Iris pigment epithelial cell (primary cell): ENCODE measurements at places on chromosomes 1 and 21.

GRCh38 chr1:184773762-184774320, 19.2 kb upstream of the EDEM3 start:
- no peak for DNase-seq

- DNase-seq, result peak; percentile 84
These were observed 25.6 kb upstream of the PLA2G2E start for GRCh38 chr1:19949016-19949415.

GRCh38 chr1:226627924-226628611, 79.5 kb downstream of the STUM start:
- DNase-seq, result no peak

- DNase-seq, result no peak
These were observed 66.1 kb upstream of the ADAM30 start for GRCh38 chr1:119962296-119962968.
